ENCODE measurements at places on chromosomes 6 and 20. TPM values are rescaled to one million over a fixed set of nuclear protein-coding genes. Genes with fewer than 3 reads are reported as not detected.

TP53TG5 gene
- 2.2 TPM for total RNA-seq

TRIM31 gene
- not detected for total RNA-seq

RAET1G gene
- total RNA-seq, result 0.35 TPM

MAP1LC3A gene
- 61.0 TPM for total RNA-seq

HLA-DOA gene
- 1.6 TPM for total RNA-seq

CALHM5 gene
- total RNA-seq, result 1.7 TPM

CGAS gene
- 2.0 TPM for total RNA-seq

- no peak for DNase-seq
These were observed 205.3 kb upstream of the TSHZ2 start for GRCh38 chr20:52766645-52767435.

GRCh38 chr6:138161088-138161337, 726 bp upstream of the ARFGEF3 start:
- DNase-seq, result no peak

DNA sequence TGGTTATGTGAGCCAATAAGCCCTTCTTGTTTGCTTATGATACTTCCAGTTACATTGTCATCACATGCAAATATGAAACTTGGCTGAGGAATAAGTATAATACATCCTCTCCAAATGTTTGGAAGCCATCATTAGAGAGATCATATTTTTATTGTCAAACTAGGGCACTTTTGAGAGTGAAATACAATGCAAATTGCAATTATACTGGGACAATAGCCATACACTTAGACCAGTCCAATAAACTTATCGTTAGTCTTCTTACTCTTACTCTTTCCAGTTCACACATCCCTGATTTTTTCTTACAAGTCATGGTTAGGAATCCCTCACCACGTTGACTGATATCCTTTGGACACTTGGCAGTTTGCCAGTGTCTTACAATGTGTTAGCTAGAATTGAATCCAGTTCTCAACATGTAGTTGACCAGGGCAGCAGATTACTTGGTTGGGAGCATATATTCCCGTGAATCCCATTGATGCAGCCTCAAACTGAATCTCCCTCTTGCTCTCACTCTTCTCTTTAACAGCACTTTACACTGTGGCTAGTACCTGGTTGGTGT, 519.7 kb upstream of the ID4 start:
- no peak for DNase-seq

- no peak for DNase-seq
These were observed 287.2 kb downstream of the FOXC1 start for GRCh38 chr6:1896897-1897296.

DNA sequence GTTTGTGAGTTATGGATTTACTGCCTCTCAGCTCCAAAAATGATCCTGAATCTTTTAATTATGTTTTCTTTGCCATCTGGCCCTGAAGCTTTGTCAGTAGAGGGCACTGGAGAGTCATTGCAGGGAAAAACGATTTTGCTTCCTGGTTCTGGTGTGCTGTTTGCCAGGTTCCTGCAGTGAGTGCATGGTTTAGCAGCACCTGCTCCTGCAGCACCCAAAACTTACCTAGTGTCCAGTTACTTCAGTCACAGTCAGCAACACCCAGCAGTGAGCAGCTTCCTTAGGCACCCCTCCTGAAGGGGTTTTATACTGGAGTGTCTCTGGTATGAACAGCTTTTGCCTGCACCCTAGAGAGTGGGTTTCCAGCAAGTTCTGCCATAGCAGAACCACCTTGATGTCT, 6.0 kb upstream of the TRIM26 start:
- no peak for DNase-seq

- DNase-seq, result no peak
These were observed 200.3 kb downstream of the RNGTT start for GRCh38 chr6:88763160-88763559.

DNA sequence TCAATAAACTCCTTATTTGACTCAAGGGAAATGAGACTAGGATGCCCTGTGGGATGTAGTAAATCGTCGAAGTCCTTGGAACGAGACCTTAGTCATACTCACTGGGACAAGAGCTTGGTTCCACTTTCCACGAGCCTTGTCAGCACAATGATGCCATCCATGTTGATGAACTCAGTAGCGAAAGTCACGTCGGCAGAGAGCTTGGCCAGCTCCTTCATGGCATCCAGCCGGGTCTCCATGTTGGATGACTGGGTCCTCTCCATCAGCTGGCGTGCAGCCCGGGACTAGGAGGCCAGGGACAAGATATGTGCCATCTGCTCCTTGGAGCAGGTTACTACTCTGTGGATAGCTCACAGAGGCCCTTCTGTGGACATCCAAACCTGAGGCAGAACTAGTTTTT, 17.5 kb downstream of the ELMO2 start:
- DNase-seq, result no peak

GRCh38 chr6:50905297-50905696, 86.6 kb downstream of the TFAP2B start:
- no peak for DNase-seq

DNA sequence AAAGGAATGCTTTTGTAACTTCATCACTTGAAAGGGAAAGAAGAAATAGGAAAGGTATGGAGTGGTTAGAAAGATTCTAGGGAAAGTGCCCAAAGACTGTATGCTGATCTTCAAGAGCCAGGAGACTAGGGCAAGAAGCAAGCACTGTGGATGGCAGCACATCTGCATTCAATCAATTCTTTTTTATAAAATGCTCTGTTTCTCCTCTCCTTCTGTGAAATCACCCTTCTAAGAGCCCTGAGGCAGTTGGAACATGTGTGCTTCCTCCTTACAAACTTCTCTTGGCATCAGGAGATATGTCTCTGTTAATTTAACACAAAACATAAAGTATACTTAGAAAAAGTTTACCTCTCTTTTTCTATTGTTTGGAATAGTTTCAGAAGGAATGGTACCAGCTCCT, 1162.2 kb upstream of the GJE1 start:
- no peak for DNase-seq

DNA sequence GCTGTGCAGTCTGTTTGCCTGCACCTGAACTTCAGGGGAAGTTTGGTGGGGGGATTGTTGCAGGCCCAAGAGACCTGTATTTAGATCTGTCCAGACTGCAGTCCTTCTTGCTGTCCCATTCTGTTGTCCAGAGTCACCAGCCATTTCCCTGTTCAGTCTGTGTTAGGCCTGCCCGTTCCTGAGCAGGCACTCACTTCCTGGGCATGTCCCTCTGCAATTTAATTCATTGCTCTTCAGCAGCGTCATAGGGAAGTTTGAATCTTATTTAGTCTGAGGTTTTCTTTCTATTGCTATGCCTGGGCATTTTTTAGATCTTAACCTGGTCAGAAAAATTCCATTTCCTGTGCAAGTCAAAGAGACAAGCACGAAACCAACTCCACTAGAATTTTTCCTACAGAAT, 190.2 kb downstream of the DTNBP1 start:
- no peak for DNase-seq

DNA sequence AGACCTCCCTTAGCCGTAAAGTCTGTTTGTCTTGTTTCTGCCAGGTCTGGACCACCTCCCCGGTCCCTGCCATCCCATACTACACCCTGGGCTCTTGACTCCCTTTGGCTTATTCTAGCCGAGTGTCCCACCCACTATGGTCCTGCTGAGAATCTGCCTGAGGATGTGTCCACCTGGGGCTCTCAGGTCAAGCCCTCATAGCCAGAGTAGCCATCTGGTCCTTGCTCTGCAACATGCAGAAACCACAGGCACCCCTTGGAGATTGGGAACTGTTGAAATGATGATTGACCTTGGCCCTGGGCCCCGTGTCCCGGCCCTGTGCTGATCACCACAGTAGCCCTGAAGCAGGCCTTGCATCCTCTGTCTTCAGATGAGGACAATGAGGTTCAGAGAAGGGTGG, 44.0 kb downstream of the VSTM2L start:
- DNase-seq, result no peak

- no peak for DNase-seq
These were observed 1.8 kb downstream of the WRNIP1 start for GRCh38 chr6:2766767-2767656.

- DNase-seq, result no peak
These were observed 74.2 kb downstream of the RIOK1 start for GRCh38 chr6:7463785-7464184.

GRCh38 chr6:97697456-97697855, 414.4 kb upstream of the MMS22L start:
- DNase-seq, result no peak

DNA sequence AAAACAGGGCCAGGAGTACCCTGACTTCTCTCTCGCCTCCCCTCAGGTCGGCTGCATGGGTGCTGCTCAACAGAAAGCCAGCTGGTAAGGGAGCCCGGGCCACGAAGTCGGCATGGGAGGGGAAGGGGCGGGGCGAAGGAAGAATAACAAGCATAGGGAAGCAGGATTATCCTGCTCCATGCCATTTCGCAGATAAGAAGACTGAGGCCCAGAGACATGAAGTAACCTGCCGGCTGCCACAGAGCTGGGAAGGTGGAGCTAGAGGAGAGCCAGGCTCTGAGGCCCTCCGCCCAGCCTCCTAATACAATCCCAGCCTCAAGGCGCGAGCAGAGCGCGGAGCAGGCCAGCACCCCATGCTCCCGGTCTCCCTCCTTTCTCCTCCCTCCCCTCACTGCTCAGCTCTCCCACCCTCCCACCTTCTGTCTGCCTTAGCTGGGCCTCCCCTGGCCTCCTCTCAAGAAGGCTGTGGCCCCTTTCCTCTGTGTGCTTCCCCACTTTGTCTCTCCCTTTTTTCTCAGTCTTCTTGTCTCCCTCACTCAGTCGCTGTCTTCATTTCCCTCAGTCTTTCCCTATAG, 13.2 kb upstream of the HMGA1 start:
- no peak for DNase-seq

GRCh38 chr6:142790257-142790656, 154.7 kb downstream of the HIVEP2 start:
- DNase-seq, result no peak

GRCh38 chr6:78995946-78996345, 82.1 kb downstream of the PHIP start:
- DNase-seq, result no peak

DNA sequence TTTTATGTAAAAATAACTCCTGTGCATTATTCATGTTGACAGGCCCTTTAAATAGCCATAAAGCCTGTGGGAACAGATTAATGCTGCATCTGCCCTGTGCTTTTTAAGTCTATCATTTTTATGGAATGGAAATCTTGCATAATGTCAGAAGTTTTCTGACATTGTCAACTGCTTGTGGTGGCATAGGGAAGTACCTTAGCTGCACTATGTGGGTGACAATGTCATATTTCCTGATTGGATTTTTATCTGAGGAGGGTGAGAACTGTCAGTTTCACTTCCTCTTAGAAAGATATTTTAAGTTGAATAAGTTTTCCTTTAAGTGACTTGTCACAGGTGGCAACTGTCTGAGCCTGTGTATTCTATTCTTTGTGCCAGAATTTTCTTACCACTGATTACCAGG, 267.9 kb downstream of the PLCB1 start:
- no peak for DNase-seq

GRCh38 chr20:48686238-48687116, 141.3 kb downstream of the PREX1 start:
- DNase-seq, result no peak

DNA sequence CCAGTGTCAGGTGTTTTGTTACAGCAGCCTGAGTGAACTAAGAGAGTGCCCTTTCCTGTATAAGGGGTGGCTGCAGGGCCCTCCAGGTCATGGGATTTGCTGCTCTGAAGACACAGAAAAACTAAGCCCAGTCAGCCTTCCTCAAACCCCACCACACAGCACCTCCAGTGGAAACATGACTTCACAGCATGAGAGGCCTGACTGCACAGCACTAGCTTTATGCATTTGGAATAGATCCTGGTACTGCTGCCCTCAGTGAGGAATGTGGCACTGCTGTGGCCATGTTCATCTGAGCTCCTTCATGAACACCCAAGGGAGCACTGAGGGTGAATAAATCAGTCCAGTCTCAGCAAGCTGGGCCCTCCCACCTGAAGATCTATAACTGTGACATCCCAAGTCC, 296.1 kb upstream of the FOXQ1 start:
- no peak for DNase-seq

GRCh38 chr6:16841241-16841640, 80.0 kb upstream of the ATXN1 start:
- DNase-seq, result no peak

DNA sequence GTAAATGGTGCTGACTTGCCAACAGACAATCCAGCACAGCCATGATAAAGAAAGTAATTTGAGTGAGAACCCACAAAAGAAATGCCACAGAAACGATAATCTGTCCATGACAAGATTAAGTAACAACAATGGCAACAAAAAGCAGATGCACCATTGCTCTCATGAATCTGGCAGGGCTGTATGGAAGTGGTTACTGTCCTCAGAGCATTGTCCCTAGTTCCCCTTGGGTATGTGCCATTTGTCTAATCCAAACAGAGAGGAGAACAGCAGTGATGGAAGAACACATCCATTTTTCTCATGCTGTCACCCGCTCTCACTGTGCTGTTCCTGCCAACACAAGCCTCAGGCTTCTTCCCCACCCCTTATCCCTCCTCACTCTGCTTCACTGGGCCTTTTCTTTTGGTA, 65.8 kb downstream of the REV3L start:
- no peak for DNase-seq

GRCh38 chr20:11267762-11268335, 594.0 kb upstream of the JAG1 start:
- DNase-seq, result no peak

DNA sequence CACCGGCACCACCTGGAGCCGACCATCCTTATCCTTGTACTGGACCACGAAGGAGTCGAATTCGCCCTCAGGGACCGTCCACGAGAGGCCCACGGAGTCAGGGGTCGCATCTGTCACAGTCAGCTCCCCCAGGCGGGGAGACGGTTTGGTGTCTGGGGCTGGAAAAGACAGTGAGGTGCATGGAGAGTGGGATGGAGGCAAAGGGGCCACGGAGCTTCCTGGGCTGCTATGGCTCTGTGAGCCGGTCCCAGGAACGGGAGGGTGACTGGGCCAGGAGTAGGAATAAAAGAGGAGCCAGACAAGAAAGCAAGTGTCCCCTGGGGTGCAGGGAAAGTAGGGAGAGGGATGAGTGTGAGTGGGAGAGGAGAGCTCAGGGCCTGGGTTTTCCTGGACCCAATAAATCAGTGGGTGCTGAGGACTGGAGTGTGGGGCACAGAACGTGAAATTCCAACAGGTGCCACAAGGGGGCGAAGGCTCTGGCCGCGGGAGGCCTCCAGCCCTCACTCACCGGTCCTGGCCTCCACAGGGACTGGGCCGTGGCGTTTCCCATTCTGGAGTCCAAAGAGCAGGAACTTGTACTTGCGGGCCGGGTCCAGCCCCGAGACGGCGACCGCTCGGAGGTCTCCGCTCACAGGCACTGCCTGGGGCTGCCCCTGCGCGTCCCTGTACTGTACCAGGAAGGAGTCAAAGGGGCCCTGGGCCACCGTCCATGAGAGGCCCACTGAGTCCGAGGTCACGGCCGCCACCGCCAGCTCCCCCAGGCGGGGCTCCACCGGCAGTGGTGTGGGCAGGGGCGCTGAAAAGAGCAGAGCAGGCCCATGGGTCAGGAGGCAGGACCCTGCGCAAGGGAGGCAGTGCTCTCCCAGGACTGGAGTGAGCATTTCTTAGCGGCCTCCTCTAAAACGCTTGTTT, 9.9 kb downstream of the CYP21A2 start:
- peak; percentile 86 for DNase-seq

Data from cardiac septum (tissue), 1 donor.